ENCODE measurements at places on chromosomes 3 and 15.

- no peak for DNase-seq
Observed at GRCh38 chr3:197001972-197002700, 27.5 kb downstream of the MELTF start.

- DNase-seq, result no peak
Observed at GRCh38 chr3:186361762-186362536, at the start of gene DGKG. DGKG (minus strand) TSS chr3:186362234; CDS start chr3:186320459, 41,775 bp downstream.

DNA sequence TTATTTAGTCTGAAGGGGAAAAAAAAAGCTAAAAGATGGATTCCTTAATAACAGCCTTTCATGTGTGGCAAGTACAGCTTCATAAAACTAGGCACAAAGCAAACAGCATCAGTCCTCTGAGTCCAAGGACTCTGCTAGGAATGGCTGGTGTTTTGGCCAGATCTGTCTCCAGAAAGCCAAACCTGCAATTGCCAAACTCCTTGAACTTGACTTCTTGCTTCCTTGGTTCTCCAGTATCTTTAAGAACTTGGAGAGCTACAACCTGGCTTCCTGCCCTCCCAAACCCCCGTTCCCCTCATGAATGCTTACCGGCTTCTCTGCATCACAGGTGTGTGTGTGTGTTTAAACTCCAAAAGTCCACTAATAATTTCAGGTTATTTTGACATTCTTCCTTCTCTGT lies 1.6 kb upstream of the PLOD2 start:
- no peak for DNase-seq

DNA sequence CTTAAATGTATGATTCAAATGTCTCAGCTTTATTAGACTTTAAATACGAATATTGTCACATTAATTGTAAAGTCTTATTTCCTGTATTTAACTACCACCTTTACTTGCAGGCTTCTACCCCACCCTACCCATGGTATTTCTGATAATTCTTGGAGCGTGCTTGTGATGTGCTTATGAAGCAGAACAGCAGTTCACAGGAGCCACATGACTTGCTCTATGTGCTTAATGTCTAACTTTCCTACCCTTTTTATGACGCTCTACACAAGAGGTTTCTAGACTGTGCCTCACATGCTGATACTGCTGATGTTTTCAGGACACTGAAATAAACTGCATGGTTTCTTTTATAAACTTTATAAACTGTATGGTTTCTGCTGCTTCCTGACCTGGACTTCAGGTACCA lies 553.5 kb upstream of the CCDC54 start:
- no peak for DNase-seq

DNA sequence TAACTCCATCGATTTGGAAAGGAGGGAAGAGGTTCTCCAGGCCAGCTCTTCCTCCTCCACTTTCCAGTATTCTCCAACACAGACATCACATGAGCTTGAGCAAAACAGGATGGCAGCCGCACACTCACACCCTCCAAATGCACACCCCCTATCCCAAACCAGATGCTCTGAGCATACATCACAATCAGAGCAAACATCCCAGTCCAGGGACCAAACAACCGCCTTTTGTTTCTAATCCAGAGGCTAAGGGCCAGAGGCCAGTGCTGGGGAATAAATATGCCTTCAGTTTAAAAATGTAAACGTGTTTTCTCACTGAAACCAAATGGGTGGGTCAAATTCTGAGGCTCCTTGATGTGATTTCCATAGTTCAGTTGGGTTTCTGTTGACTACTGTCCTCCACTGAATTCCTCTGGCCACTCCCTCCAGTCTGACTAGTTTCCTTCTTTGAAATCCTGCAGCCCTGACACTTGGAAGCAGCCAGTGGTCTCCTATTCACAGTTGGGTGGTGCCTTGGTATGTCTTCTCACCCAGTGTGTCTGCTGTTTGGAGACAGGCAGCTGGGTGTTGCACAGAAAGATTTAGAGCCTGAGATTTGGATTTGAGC lies 19.2 kb upstream of the MFGE8 start:
- no peak for DNase-seq

DNA sequence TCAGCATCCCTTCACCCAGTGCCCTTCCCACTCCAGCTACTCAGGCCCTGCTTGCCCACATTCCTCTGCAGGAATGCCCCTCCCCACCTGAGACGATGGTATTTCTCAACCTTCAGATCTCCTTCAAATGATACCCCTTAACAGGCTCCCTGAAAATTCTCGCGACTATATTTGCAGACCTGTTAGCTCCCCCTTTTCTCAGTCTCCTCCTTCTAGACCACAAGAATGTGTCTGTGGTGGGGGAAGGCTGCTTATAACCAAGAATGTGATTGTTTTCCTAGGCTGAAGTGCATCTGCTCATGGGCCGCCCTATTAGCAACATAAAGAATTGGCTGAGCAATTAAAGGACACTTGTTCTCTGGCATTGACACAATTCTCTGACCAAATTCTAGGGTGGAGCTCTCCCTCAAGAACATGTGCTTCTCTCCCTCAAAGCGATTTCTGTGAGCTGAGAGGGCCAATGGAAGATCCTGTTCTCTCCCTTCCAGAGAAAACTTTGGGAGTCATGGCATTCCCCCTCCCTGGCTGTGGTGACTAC lies 19.1 kb upstream of the LIMD1 start:
- no peak for DNase-seq

DNA sequence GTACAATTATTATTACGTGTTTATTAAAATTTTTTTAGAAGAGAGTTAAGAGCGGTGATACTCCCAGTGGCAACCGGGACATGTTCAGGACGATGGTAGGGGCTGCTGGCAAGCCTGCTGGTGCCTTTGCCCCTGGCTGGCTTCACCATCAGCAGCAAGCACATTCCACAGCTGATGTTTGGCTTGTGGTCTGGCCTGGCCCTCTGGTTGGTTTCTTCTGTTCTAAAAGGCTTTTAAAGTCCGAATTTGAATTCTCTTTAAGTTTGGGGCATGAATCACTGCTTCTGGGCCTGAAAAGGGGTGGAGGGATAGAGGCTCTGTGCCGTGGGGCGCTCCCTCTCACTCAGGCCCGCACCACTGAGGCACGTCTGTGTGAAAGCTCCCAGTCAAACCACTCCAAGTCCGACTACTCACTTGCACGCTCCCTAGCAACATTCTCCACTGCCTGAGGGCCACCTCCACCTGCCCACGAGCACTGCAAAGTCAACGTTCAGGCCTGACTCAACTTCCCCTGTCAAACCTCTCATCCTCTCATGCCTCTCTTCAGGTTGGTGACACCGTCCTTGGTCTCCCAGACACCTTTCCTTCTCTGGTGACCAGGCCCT lies 10.1 kb downstream of the ITGA11 start:
- no peak for DNase-seq

DNA sequence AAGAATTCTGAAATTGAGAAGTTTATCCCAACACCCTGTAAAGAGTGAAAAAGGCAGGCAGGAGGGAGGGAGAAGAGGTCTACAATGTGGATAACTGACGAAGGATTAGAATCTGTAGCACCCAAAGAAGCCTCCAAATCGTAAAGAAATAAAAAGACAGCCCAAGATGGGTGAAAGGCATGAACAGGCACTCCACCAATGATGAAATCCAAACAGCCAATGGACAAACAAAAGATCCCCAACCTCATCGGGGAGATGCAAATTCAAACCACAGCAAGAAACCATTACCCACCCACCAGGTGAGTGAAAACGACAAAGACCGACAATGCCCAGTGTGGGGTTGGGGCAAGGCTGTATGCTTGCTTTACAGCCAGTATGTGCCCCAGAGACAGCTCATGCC lies 85.6 kb downstream of the IQSEC1 start:
- no peak for DNase-seq

Measured in iPS DF 6.9 (cell line).